ENCODE measurements at places on chromosomes 16 and 17.
A peak's percentile ranks its signal among the peaks of the same experiment; 100 is the strongest.

DNA sequence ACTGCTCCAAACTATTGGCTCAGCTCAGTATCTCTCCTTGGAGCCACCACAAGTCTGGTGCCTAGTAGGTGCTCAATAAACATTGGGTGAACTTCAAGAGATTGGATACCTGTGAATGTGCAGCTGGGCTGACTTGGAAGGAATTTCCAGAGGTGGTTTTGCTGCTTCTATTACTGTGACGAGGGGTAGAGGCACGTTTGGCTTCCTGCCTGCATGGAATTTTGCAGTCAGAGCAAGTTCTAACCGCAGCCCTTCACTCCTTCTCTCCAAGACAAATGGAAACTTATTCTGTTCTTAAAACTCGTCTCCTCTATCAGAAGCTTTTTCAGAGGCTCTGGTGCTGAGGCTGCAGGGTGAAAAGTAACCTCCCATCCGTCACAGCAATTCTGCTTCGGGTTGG is 342.5 kb downstream of the CPPED1 start:
- no peak for DNase-seq

DNA sequence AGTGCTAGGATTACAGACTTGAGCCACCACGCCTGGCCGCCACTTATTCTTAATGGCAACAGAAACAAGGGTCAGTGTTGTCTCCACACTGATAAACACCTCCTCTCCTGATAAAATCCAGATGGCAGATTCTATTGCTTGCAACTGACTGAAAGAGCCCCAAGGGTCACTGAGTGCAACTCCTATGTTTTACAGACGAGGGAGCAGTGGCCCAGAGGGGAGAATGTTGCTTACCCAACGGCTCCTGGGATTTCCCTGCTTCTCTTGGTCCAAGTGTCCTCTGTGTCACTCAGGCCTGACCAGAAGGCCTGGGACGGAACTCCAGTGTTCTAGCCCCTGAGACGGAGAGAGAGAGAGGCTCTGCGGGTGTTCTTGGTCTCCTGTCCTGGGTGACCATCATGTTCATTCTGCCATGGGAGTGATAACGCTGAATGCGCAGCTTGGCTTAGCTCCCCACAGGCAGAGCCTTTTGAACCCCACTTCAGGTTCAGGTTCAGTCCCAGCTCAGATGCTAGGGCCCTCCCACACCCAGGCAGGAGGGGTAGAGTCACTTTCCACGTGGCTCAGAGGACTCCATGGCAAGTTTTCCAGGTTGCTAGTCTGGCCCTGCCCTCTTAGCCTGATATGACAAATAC is 77.3 kb upstream of the NLRP1 start:
- no peak for DNase-seq

- no peak for DNase-seq
Measured at GRCh38 chr17:63549289-63549945, 860 bp upstream of the DCAF7 start.

DNA sequence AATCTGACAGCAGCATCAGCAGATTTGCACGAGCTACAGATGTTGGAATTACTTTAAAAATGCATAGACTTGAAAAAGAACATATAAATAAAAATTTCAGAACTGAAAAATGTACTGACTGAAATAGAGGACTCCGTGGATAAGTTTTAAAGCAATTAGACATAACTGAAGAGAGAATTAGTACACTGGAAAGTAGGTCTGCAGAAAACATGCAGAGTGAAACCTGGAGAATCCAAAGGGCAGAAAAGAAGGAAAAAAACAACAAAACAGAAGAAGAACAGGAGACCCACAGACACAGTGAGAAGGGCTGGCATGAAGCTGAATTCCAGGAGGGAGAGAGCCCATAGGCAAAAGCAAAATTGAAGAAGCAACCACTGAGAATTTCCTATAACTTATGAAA is 57.2 kb upstream of the ENPP7 start:
- no peak for DNase-seq

DNA sequence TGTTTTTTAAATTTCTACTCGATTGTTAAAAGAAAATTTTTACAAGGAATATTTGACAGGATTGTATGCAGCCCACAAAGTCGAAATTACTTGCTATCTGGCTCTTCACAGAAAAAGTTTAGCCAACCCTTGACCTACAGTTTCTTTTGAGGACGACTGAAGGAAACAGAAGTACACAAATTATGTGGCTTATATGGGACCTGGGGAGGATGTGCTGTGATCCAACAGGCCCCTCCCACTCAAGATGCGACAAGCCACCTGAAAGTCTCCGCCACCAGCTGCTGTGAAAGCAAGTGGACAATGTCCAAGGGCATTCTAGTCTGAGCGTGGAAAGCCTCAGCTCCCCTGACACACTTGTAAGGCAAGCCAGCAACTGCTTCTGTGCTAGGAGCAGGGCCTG is 42.4 kb upstream of the SLC25A19 start:
- DNase-seq: no peak

DNA sequence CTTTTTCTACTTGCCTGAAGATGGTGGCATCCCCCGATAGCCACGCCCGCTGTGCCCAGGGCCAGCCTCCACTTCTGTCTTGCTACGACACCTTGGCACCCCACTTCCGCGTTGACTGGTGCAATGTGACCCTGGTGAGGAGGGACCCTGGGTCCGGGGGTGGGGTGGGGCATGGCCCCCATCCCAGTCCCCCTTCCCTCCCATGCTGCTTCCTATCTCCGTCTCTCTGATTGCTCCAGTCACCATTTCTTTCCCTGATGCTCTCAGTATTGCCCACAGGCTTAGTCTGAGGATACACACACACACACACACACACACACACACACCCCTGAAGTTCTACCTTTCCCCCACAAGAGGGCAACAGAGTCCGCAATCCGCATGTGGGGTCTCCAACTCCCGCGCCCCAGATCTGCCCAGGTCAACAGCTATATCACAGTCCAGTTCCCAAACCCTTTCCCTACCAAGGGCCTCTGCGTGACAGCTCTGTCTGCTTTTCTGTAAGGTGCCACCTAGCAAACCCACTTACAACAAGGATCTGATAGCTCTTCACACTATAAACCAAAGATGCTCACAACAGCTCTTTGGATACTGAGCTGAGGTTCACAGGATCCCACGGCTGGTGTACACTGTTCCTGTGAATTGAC is 3.4 kb downstream of the SGCA start:
- peak; percentile 77 for DNase-seq

DNA sequence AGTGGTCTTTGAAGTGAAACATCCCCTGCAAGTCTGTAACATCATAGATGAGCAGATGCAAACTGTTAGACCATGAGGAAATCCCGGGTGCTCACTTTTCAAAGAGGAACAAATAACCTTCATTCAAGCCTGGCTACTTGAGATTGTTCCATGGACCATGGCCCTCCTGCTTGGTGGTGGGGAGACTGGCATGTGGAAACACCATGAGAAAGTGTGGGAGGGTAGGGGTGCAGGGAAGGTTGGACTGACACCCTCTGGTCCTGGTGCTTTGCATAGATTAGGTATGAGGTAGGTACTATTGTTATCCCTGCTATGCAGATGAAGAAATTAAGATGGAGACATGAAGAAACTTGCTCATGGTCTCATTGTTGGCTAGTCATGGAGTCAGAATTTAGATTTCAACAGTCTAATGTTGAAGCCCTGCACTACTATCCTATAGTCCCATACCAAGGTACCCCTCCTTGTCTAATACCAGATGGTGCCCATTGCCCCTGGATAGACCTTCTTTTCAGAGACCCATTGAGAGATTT is 59.0 kb downstream of the SPACA3 start:
- no peak for DNase-seq

- no peak for DNase-seq
Measured at GRCh38 chr17:5785338-5785737, 201.0 kb upstream of the NLRP1 start.

- DNase-seq: no peak
Measured at GRCh38 chr17:441155-441950, 88.7 kb upstream of the RPH3AL start.

DNA sequence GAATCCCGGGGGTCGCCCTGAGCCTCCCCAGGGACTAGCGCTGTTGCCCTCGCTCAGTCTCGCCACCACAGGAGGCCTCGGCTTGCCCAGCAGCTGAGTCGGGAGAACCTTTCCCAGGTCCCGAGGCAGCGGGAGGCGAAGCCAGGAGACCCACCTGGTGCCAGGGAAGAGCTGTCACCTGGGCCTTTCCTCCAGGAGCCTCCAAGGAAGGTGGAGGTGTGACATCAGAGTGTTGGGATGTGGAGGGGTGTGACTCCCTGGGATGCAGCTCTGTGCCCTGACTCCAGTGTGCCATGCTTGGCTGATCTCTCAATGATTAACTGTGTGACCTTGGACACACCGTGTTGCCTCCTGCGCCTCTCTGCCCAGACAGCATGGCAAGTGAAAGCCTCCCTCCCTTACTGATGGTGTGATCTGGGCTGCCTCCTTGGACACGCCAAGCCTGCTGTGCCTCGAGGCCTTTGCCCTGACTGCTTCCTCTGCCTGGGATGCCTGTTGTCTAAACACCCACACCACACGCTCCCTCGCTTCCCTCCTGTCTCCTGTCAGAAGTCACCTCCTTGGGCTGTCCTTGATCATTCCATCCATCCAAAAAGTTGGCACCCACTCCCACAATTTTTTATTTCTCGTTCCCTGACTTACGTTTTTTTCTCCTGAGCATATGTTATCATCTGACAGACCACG is 88.0 kb downstream of the CMIP start:
- DNase-seq: no peak

GRCh38 chr17:56648806-56649205 is 55.3 kb downstream of the NOG start:
- no peak for DNase-seq

DNA sequence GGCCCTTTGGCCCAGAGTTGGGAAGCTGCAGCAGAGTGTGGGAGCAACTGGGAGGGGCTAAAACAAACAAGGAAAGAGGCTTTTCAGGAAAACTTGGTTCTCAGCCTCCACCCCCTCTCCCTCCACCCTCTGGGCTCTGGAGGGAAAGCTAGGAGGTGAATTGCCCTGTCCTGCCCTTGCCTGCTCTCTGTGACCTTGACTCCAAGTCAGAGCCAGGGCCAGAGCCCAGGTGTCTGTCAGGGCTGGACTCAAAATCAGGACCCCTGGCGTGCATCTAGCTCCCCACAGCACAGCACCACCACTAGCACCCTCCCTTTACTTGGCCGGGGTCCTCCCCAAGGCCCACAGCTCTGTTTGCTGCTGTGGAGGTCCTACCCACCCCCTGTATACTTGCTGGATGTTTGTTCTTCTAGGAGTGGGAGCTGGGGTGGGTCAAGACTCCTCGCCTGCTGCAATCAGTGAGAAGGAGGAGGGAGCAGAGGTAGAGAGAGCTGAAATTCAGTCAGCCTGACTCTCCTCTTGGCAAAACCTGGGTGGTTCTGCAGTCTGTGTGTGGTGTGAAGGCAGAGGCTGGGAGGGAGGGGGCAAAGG is 2.8 kb upstream of the NR1D1 start:
- no peak for DNase-seq

- no peak for DNase-seq
Measured at GRCh38 chr17:50560931-50561745, 623 bp downstream of the CACNA1G start.

DNA sequence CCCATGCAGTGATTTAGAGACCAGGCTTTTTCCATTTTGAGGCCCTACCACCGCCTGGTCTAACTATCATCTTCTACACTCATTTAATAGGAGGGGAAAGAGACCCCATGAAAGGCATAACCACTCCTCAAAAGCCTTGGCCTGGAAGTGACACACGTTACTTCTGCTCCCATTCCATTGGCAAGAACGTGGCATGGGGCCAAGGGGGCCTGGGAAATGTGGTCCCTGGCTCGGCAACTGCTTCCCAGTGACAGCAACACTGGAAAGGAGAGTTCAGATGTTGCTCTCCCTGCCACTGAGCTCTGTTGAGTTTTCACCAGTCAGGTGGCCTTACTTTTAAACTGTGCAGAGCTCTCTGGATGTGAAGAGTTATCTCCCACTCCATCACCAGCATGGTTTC is 45.2 kb upstream of the MAP3K14 start:
- DNase-seq: no peak

- no peak for DNase-seq
Measured at GRCh38 chr17:45784293-45784740, at the start of gene CRHR1. CRHR1 (plus strand) TSS chr17:45784320; CDS start chr17:45784545, 225 bp downstream.

GRCh38 chr16:79811541-79811940 is 211.0 kb upstream of the MAF start:
- DNase-seq: no peak

DNA sequence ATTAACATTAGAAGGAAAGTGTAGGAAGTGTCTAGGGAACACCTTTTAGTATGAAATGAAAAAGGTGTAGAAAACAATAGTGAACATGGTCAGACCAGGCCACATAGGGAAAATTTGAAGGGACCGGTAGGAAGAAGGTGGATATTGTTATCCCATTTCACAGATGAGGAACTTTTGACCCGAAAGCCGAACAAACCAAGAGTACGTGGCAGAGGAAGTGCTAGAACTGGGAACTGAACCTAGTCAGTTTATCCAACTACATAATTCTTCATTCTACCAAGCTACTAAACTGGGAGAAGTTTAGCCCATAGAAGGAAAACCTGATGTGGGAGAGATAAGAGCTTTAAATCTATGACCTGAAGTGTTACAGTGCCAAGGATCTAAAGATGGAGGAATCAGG is 43.2 kb downstream of the YPEL2 start:
- no peak for DNase-seq

- DNase-seq: no peak
Measured at GRCh38 chr16:83835586-83836566, 28.1 kb downstream of the HSBP1 start.

GRCh38 chr16:47460711-47461597 is at the start of the genes ITFG1 and PHKB:
ITFG1 (minus strand) TSS chr16:47461063; CDS start chr16:47461045, 18 bp downstream.
PHKB (plus strand) TSS chr16:47461331; CDS start chr16:47461351, 20 bp downstream.
- DNase-seq: peak; percentile 95

- DNase-seq: no peak
Measured at GRCh38 chr16:61295311-61295710, 740.9 kb downstream of the CDH8 start.

DNA sequence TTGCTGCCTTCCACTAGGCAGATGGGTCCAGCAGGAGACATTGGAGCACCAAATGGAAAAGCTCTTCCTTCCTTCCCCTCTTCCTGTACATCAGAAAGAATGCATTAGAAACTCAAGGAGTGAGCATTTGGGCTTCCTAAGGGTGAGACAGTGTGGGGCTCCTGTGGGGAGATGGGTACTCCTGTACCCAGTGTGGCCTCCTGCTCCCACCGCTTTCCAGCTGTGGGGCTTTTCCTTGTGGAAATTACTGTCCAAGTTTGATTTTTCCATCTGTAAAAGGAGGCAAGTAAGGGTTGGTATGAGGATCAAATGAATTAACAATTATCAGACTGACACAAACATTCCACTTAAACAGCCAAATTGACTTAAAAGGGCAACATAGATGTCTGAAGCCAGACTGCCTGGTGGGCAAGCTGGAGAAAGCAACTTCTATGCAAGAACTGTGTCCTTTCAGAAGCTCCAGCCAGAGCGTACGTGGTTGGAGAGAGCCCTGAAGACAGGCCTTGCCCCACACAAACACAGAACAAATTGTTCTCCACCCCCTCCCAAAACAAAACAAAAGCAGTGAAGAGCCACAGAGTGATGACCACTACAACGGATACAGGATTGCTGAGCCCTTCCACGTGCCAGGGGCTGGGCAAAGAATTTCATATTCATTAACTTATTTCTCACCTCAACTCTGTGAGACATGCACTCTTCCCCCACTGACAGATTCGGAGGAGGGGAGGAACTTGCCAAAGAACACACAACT is 23.1 kb upstream of the ALDH3A1 start:
- DNase-seq: no peak

- DNase-seq: peak; percentile 75
Measured at GRCh38 chr16:49463529-49463928, 89.9 kb downstream of the C16orf78 start.

Measured in CD4-positive, alpha-beta T cell treated with Interleukin-1 beta for 1 hour (primary cell).